ENCODE measurements at places on chromosomes 3 and 15.
A peak's percentile ranks its signal among the peaks of the same experiment; 100 is the strongest.

DNA sequence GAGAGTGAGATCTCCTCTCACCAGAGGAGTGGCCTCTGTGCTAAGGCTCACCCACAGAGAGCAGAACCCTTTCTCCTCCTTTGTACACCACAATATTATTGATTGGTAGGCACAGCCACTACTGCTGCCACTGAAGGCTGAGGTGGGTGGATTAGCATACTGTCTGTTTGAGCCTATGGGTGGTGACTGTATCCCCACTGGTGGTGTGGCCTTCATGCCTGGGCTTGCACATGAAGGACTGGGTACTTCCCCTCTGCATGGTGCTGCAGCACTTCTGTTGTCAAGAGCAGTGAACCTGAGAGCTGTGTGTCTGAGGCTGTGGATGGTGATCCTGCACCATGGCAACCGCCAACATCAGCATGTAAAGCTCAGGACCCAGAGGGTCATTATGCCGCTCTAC lies 35.7 kb upstream of the NECTIN3 start:
- DNase-seq = no peak

DNA sequence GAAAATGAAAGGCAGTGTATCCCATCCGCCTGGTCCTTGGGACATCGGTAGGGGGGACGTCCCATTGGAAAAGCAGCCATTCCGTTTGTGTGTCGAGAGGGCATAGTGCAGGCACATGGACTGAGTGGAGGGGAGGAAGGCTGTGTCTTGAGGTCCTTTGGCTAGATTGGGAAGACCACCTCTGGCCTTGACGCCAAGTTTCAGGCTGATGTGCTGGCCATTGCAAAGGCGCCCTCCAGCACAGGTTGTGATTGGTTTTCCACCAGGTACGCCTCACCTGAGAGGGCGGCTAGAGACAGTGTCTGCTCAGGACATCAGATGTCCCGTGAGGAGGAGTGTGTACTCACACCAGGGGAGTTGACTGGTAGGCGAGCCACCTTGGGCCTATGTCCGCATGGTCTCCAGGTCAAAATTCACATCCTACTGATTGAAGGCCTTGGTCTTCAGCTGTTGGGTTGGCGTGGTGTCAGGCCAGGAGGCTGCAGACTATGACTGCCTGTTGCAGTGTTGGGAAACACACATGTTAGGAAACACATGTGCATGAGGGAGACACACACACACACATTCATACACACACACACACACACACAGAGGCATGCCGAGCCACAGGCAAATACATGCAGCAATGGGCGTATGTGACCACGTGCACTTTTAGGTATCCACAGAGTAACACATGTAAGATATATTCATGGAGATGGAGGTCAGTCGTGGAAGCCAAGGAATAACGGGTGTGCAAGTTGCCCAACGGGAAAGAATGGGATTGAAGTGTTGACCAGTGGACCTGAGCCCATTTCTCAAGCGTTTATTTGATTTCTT lies 98.4 kb downstream of the SNRPN start:
- no peak for DNase-seq

- DNase-seq = peak; percentile 81
Measured at GRCh38 chr3:78734048-78734637, 1033.7 kb downstream of the ROBO1 start.

DNA sequence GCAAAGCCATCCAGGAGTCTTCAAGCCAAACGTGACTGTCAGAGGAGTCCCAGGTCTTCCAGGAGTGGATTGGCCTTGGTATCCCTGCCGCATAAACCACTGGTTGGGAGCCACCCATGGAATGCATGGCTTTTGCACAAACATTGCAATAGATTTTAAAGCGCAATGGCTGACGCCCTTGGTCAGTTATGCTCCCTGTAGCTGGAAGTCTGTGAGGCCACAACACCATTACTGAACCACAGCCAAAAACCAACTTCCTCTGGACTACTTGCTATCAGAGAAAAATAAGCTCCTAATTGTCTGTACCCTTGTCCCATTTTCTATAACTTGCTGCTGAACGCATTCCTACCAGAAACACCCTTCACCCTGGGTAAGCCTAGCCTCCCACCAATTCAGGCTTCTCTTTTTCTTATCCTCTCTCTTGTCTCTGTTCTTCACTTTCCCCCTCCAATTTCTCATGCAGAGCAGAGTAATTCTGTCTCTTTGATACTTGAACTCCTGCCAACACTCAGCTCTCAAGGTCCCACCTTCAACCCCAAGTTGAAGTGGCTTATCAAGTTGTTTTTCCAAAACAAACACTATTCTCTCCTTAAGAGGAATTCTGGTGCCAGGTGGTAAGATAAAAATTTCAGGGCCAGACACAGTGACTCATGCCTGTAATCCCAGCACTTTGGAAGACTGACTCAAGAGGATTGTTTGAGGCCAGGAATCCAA lies 176.4 kb upstream of the UBE2E1 start:
- DNase-seq = peak; percentile 61

GRCh38 chr15:76342382-76343201 lies 6.0 kb downstream of the ISL2 start:
- DNase-seq = no peak

DNA sequence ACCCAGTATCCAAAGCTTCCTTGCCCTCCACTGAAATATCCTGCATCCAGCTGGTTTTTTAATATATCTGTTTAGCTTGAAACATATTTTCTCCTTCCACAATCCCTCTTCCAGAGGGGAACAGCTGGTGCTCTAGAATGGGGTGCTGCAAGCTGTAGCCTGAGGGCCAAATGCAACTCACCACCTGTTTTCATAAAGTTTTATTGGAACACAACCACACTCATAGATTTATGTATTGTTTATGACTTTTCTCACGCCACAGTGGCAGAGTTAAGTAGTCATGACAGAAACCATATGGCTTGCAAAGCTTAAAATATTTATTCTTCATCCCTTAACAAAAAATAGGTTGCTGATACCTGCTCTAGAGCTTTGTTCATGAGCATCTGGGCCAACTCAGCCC lies 298.7 kb downstream of the CLSTN2 start:
- no peak for DNase-seq

DNA sequence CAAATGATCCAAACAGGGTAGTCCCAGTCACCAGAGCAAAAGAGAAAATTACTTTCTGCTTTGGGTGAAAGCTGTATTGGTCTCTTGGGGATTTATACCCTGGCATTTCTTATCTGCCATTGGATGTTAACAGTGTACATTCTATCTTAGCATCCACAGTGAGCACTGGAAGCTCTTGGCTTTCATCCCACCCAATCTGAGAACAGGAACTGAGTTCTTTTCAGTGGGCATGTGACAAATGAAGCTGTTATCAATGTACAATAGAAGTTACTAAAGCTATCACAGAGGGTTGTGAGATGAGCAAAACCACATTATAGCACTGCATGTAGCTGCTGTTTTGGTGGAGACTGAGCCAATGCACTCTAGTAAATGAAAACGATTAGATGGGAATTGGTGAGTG lies 300.7 kb downstream of the TUSC7 start:
- DNase-seq = no peak

DNA sequence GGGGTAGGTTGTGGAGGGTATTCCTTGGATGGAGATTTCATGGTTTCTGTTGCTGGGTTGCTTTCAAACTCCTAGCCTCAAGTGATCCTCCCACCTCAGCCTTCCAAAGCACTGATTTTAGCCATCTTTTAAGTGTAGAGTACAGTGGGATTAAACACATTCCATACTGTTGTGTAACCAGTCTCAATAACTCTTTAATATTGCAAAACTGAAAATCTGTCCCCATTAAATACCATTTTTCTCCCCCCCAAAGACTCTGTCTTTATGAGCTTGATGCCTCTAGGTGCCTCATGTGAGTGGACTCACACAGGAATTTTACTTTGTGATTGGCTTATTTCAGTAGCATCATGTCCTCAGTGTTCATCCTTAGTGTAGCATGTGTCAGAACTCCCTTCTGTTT lies 74.7 kb upstream of the ATP10A start:
- peak; percentile 61 for DNase-seq

- no peak for DNase-seq
Measured at GRCh38 chr3:108493862-108494261, 16.5 kb downstream of the MYH15 start.

GRCh38 chr3:79139395-79140068 lies 628.3 kb downstream of the ROBO1 start:
- DNase-seq = peak; percentile 6

GRCh38 chr3:13792051-13792490 lies 87.8 kb downstream of the WNT7A start:
- no peak for DNase-seq

DNA sequence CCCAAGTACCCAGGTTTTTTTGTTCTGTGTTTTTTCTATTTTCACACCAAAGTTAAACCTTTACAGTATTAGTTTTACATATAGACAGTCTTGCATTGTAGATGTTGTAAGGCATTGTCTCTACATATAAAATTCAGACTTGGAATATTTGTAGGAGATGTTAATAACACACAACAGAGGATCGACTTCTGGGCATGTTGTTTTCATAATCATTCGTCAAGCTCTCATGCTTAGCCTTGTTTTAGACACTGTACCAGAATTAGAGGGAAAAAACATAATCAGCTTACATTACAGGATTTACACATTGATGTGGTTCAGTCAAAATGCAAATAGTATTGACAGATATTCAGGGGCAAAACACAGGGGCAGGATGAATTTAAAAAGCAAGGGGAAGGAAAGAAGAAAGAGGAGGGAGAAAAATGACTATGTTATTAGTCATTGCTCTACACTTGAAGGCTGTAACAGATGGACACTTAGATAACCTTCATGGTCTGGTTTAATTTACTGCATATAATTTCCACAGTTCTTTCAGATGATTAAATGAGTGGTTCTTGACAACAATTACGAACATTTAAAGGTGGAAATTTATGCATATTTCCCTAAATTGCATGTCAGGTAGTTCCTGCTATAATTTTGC lies 7.5 kb downstream of the CMSS1 start:
- DNase-seq = peak; percentile 42

- DNase-seq = no peak
Measured at GRCh38 chr3:40842714-40843113, 318.0 kb downstream of the ZNF621 start.

- peak; percentile 100 for DNase-seq
Measured at GRCh38 chr15:70856884-70857561, 3.1 kb upstream of the LARP6 start.

GRCh38 chr3:1528621-1529020 lies 435.8 kb downstream of the CNTN6 start:
- DNase-seq = no peak

GRCh38 chr15:33154351-33155166 lies 40.0 kb downstream of the FMN1 start:
- DNase-seq = peak; percentile 94

- no peak for DNase-seq
Measured at GRCh38 chr15:28116521-28117431, 17.7 kb upstream of the OCA2 start.

GRCh38 chr3:64099316-64099715 lies 76.0 kb upstream of the PSMD6 start:
- no peak for DNase-seq

DNA sequence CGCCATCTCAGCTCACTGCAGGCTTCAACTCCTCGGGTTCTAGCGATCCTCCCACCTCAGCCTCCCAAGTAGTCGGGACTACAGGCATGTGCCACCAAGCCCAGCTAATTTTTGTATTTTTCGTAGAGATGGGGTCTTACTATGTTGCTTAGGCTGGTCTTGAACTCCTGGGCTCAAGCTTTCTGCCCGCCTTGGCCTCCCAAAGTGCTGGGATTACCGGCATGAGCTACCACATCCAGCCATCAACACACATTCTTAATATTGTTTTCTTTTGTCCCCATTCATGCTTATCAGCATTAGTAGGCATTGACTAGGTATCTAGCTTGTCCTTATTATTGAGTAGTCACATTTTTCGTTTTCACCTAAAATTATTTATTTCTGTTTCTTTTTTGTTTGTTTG lies 168.3 kb downstream of the GHSR start:
- DNase-seq = no peak

DNA sequence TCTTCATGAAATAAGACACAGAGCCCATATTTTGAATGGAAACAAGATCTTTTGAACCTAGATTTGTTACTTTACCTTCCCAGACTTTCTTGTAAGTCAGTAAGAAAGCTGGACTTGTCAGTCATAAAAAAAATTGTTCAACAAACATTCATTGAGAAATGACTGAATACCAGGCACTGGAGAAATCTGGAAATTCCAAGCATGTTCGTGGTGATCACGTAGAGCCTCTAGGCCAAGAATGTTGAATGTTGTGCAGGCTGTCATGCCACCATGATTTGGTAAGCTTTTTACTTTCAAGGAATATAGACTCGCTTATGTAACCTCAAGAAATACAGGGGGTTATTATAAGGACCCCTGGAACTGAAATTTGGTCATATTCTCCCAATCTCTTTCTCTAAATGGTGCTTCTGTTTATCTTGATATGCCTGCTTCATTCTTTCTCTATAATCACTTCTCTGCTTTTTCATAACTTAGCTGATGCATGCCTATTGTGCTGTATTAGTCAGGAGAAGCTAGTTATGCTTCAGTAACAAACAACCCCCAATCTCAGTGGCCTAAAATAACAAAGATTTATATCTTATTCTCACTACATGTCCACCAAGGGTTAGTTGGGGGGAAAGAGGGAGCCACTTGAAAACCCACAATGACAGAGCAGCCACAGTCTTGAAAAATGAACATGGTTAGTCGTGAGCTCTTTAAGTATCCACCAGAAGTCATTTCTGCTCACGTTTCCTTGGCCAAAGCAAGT lies 3.4 kb upstream of the TPM1 start:
- peak; percentile 94 for DNase-seq

DNA sequence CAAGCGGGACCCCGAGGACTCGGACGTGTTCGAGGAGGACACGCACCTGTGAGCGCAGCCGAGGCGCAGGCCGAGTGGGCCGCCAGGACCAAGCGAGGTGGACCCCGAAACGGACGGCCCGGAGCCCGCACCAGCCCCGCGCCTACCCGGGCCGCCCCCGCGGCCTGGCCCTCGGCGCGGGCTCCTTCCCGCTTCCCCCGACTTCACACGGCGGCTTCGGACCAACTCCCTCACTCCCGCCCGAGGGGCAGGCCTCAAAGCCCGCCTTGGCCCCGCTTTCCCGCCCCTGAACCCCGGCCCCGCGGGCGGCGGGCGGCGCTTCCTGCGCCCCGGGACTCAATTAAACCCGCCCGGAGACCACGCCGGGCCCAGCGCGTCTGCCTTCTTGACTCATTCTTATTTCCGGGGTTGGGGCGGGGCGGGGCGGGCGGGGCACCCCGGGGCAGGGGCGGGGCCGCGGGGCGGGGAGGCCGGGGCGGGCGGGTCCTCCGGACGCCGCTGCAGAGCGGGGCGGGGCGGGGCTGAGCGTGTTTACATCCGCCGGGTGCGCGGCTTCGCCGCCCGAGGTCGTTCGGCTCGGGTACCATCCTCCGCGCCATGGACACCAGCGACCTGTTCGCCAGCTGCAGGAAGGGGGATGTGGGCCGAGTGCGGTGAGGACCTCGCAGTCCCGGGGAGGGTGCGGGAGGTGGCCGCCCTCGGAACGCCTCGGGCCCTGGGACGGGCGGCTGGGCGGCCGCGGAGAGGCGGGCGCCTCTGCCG lies at the start of gene ABTB1:
TSS of gene ABTB1 (plus strand) at position 524 of the 762 bp plus-strand sequence. CDS start at position 598, 74 bp downstream.
- DNase-seq = peak; percentile 81

- no peak for DNase-seq
Measured at GRCh38 chr15:85661859-85662258, 132.9 kb downstream of the KLHL25 start.
